Motor neuron (in vitro differentiated cells): ENCODE measurements at places on chromosomes 6 and 20. TPM values are rescaled to one million over a fixed set of nuclear protein-coding genes. Genes with fewer than 3 reads are reported as not detected.

- no peak for ATAC-seq
Observed at GRCh38 chr6:123788319-123788718, 15.3 kb upstream of the NKAIN2 start.

DNA sequence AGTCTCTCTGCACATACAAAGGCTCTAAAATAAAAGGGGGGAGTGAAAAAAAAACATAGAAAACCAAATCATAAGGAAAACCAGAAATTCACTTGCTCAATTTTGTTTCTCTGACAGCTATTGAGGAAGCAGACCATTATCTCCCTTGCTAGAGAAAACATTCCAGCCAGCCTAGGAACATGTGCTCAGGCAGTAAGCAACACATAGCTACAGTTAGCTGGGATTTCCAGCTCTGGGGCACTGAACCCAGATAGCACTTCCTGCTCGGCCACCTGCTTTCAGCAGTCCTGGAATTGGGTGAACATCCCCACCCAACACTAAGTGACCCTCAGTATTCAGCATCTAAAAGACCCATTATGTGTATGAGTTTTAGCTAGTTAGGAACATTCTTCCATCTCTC, 61.3 kb downstream of the TNFRSF21 start:
- ATAC-seq = no peak

The GPR63 gene
- 0.45 and 0.64 TPM in 2 replicates for total RNA-seq

DNA sequence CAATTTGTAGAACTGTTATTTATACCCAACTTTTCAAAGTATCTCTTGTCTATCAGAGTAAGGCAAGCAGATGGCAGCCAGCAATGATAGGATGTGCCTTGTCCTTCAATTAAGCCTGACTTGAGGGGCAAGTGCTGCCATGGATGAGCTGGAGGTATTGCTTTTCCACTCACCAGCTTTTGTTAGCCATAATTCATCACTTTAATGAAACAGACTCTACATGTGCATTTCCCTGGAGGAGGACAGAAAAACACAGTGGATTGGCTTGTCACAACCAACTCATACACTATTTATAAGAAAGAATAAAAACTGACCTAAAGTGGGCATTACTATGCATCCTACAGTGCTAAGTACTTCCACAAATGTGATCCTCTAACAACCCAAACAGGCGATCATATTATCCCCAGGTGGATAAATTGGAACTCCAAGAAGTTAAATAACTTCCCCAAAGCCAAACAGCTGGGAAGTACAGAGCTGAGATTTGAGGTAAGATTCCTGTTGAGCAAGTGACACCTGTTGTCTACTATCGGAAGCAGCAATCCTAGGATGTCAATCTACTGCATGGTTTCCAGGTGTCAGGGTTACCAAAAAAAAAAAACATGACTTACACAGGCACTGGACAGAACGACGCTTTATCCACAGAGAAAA, 73.9 kb upstream of the NRSN1 start:
- peak; percentile 57 for ATAC-seq

DNA sequence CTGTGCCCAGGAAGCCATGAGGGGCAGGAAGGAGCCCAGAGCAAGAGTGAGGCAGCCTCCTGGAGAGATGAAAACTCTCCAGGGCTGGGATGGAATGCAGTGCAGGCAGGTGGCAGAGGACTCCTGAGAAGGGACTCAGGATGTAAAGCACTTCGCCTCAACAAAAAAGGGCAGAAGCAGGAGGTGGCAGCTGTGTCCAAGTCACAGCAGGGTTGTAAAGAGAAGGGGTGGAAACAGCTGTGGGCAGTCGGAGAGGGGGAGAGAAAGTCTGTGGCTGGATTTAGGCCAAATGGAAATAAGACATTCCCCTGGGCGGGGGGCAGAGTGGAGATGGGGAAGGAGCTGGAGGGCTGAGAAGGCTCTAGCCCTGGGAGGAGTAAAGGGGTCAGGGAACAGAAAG, 34.9 kb downstream of the CYP21A2 start:
- no peak for ATAC-seq

The PCED1A gene
- 22.3 and 33.1 TPM in 2 replicates for total RNA-seq

DNA sequence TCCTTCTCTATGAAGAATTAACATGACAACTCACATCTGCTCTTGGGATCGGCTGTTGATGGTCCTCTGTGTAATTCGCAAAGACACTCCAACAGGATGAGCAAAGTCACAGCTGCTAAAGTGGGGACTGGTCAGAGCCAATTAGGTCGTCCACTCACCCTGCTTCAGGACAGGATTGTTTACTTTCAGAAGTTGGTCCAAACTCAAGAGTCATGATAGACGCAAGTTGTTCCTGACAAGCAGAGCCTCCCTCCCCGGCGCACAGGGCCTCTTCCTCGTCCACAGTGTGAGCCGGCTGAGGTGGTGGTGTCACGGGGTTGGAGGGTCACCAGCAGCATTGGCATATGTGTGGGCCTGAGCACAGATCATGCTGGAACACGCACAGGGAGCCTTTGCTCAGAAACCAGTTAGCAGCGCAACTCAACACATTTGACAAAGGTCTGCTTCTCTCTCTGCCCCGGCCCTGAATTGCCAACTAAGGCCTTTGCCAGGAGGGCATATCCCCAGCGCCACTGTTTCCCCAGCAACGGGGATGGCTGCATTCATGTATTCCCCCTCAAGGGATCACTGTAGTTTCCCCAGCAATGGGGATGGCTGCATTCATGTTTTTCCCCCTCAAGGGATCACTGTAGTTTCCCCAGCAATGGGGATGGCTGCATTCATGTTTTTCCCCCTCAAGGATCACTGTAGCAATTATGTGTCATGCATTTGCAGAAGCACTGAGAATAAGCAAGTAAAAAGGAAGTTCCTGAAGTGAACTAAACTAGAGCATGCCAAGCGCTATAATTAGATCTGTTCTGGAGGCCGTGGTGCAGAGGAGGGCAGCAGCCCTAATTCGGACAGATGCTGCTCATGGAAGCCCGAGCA, 111.7 kb downstream of the THBS2 start:
- peak; percentile 47 for ATAC-seq

The SLC44A4 gene
- 0.66 and 1.3 TPM in 2 replicates for total RNA-seq

DNA sequence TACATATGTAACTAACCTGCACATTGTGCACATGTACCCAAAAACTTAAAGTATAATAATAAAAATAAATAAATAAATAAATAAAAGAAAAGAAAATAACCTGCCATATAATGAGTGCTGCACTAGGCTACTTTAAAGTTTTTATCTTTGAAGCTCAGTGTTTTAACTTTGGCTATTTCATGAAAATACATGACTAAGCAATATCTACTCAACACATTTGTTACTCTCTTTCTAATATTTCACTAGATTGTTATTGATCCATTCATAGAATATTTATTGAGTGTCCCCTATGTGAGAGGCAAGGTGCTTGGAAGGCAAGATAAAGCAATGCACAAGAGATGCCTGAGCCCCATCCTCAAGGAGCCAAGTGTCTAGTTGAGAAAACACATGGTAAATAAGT, 221.7 kb downstream of the SLC35F1 start:
- no peak for ATAC-seq

- ATAC-seq = no peak
Observed at GRCh38 chr6:34149831-34150400, 4.0 kb upstream of the GRM4 start.

- peak; percentile 41 for ATAC-seq
Observed at GRCh38 chr20:59300333-59301081, at the start of gene EDN3. TSS of gene EDN3 (plus strand) at chr20:59300611. CDS start at chr20:59300813, 202 bp downstream.

GRCh38 chr6:37669306-37669705, 28.4 kb downstream of the MDGA1 start:
- ATAC-seq = no peak

- ATAC-seq = no peak
Observed at GRCh38 chr20:32592022-32592421, 6.9 kb upstream of the NOL4L start.

DNA sequence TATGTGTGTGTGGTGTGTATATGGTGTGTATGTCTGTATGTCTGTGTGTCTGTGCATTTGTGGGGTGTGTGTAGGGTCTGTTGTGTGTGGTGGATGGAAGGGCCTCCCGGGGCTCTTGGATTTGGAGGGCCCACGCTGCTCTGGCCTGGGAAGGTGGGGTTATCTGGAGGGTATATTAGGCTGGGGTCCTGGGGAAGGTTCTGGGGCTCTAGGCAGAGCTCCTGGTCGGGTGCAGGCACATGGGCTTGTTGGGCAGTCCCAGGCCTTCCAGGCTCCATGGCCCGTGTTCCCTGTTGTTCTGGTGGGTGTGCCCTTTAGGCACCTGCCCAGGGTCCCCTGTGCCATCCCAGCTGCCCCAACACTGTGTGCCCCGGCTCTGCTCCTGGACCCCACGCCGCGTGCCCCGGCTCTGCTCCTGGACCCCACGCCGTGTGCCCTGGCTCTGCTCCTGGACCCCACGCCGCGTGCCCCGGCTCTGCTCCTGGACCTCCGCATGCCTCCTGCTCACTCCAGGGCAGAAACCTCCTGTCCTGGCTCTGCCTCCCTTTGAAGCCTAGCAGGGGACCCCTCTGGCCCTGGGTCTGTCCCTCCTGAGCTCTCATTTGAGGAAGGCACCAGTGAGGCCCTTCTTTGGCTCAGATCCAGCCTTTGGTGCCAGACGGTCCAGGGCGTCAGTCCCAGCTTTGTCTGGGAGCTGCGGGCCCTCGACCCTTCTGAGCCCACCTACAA, 10.2 kb upstream of the MYT1 start:
- no peak for ATAC-seq

The DUSP15 gene
- total RNA-seq = 1.8 and 4.6 TPM in 2 replicates

DNA sequence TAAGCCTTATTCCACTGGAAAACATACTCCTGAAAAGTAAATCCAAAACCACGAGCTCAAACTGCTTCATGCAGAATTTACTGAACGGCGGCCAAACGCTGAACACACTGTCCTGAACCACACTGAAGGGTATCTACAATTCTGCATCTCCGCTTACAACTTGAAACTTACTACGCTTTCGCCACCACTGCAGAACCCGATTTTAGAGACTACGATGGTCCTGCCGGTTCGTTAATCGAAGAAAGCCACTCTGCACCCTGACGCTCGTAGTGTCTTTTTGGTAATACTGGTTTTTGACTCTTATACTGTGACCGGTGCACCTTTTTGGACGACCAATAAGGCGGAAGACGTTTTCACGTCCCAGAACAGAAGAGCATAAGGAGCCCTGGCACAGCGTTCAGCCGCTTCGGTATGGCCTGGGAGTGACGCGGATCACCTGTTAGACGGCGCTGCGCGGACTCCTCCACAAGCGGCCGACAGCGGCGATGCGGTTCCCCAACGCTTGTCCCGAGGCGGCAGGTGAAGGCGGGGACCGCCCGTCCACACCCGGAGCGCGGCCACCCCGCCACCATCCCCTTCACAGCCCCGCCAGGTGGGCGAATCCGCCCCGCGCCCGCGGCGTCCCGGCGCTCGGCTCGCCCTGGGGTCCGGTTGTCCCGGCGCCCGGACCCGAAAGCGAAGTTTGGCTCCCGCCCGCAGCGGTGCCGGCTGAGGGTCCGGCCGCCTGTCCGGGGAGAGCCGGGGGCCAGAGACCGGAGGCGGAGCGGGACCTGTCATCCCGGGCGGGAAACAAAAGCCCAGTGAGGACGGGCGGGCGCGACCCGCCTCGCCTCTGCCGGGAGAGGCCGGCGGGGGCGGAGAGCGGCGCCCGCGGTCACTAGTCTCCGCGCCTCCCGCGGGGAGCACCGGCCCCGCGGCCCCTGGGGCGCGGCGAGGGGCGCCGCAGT, 784 bp downstream of the FKBP5 start:
- ATAC-seq = peak; percentile 22

- peak; percentile 95 for ATAC-seq
Observed at GRCh38 chr6:32127717-32128592, at the start of gene ATF6B. TSS of gene ATF6B (minus strand) at chr6:32128246. CDS start at chr6:32128207, 39 bp downstream.

DNA sequence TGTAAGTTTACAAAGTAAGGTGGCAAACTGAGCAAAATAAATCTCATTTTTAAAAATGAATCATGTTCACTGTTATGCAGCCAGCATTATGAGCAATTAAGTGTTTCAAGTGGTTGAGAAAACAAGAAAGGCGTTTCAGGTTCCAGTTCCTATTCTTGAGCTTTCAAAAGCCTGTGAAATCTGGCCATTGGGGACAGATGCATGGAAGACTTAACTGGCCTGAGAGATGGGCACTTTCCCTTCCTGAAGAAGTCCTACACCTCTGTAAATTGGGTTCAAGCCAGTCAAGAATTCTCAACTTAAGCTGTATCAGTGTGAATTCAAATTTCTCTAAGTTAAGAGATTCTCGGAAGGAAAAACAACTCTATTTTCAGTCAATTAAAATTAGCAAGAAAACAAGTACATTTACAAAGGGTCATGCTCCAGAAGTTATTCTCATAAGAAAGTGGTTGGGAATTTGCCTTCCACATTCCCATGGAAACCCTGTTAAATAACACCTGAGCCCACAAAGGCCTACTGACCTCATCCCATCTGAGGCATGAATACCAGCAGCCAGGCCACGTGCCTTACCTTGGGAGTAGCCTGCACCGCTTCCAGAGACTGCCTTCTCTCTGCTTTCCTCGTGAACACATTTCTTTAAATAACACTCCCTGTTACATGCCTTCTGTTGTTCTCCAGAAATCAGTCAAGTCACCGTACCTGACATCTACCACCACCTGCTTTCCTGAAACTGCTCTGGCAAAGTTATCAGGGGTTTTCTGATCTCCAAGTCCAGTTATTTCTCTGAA, 19.4 kb downstream of the MAP3K5 start:
- no peak for ATAC-seq

- ATAC-seq = no peak
Observed at GRCh38 chr20:4411744-4412143, 310.0 kb upstream of the PRND start.

DNA sequence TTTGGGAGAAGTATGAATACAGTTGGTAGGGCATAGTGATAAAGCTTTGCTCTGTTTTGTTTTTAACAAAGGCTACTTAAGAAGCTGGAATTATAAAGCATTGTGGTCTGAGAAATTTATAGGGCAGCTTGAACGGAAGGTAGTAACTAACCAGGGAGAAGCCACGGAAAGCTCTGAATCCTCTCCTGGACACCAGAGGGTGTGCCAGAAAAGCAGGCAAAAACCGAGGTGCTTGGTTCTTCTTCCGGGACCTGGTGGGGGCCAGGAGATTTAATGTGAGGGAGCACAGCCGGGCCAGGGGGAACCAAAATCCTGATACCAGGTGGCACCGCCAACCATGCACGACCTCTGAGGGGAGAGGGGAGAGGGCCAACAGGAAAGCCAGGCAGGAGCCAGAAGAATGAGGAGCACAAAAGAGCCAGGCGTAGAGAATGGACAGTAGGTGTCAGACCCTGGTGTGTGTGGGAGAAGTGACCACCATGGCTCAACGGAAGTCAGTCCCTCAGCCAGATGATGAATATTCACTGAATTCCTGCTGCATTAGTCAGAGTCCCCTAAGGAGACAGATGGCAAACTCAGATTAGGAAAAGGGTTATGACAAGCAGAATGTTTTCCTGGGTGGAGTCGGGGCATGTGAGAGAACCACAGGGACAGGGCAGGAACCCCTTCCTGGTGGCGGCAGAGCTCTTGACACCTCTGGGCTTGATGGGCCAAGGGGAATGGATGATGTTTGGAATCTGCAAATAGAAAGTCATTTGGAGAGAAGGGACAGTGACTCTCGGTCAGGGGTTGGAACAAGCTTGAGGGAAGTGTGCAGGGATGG, 262.3 kb downstream of the ZNF217 start:
- ATAC-seq = peak; percentile 92

GRCh38 chr6:18263418-18264218, 712 bp downstream of the DEK start:
- ATAC-seq = no peak
